ENCODE measurements at places on chromosomes 13 and 19. TPM values are rescaled to one million over a fixed set of nuclear protein-coding genes. Genes with fewer than 3 reads are reported as not detected.
A peak's percentile ranks its signal among the peaks of the same experiment; 100 is the strongest.

Gene TJP3
- 5.2 TPM for polyA plus RNA-seq

DNA sequence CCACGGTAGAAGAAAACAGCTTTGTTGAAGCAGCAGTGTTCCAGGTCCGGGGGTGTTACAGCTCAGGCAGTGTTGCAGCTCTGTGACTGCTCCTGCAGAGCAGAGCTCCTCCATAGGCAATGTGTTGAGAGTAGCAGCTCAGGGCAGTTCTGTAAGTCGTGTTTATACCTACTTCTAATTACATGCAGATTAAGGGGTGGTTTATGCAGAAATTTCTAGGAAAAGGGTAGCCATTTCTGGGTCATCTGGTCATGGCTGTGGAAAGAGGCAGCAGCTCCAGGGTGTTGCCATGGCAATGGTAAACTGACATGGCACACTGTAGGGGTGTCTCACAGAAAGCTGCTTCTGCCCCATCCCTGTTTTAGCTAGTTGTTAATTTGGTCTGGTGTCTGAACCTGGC lies 316.4 kb downstream of the GPC5 start:
- no peaks in the 10 kb centered on the region for H3K36me3 ChIP-seq
- no peak for DNase-seq
- H3K4me1 ChIP-seq = no peaks in the 10 kb centered on the region
- no peak overlapping the region for H3K4me3 ChIP-seq
- H3K27me3 ChIP-seq = no peaks in the 10 kb centered on the region

GRCh38 chr13:80389073-80390038 lies 48.4 kb upstream of the SPRY2 start:
- no peak overlapping the region for H3K27ac ChIP-seq
- DNase-seq = no peak
- no peak overlapping the region for H3K4me3 ChIP-seq
- H3K27me3 ChIP-seq = peaks cover 9% of the 10 kb centered on the region

DNA sequence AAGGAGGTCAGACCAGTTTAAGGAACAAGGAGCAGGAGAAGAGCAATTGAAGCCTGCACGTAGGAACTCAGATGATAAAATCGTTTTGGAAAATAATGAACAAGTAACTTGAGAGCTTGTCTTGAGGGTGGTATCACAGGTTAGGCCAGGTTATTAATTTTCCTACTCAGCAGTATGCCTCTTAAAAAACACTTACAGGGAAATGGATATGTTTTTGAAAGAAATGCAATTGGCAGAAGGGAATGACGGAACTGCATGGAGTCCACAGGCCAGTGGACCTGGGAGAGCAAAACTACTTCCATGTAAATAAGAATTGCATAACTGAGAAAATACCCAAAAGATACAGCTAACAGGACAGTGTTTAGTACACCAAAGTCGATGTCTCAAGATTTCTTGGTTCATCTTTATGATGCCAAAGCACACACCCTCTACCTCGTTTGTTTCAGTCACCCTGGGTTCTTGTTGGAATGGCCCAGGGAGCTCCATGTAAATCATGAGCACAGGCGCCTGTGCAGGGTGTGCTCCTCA lies 35.2 kb downstream of the MBNL2 start:
- no peak overlapping the region for H3K4me3 ChIP-seq
- no peaks in the 10 kb centered on the region for H3K27me3 ChIP-seq
- peaks cover 8% of the 10 kb centered on the region for H3K36me3 ChIP-seq
- H3K4me1 ChIP-seq = peaks cover 64% of the 10 kb centered on the region

DNA sequence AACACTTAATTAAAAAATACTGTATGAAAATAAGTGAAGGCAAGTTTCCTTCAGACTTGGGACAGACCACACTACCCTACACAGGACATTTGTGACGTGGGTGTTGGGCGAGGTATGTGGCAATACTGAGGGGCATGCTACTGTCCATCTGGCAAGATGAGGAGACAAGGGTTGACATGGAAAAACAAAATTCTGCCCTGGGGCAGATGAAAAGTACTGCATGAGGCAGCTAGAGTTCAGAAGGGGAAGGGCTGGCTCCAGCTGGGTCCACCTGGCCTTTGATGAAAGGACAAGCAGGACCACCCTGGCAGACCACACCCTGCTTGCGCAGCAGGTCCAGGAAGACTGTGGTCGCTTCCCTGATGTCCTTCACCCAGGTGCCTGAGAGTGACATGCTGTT lies 43.2 kb downstream of the LATS2 start:
- H3K4me3 ChIP-seq = no peak overlapping the region
- H3K4me1 ChIP-seq = peaks cover 22% of the 10 kb centered on the region
- no peaks in the 10 kb centered on the region for H3K36me3 ChIP-seq
- no peaks in the 10 kb centered on the region for H3K27me3 ChIP-seq
- no peak for DNase-seq

DNA sequence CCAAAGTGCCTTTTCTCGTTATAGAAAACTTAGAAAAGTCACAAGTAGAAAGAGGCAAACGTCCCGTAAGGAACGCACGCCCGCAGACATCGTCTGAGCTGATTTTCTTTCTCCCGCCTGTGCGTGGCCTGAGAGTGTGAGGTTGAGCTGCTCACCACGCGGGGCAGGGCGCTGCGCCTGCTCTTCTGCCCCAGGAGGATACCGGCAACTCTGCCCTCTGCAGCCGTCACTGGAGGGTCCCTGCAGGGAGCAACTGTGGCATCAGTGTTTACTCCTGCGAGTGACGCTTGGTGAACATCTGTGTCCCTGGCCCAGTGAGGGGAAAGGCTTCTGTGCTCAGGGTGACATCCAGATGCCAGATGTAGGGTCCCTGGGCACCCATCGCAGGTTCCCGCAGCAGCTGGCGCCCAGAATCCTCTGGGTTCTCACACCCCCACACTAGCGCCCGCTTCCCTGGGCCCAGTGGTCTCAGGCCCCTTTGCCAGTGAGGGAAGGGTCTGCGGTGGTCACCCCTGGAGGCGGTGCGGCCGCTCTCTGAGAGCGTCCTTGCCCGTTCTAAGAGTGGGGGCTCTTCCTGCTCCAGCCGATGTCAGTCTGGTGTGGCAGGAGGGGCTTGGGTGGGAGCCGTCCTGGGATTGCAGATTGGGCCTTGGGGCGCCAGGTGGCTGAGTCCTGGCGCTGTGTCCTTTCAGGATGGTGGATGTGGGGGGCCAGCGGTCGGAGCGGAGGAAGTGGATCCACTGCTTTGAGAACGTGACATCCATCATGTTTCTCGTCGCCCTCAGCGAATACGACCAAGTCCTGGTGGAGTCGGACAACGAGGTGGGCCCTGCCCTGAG lies 17.4 kb upstream of the GNA15 start:
- no peaks in the 10 kb centered on the region for H3K27me3 ChIP-seq
- DNase-seq = no peak
- no peaks in the 10 kb centered on the region for H3K36me3 ChIP-seq
- no peaks in the 10 kb centered on the region for H3K4me1 ChIP-seq
- no peak overlapping the region for H3K4me3 ChIP-seq

DNA sequence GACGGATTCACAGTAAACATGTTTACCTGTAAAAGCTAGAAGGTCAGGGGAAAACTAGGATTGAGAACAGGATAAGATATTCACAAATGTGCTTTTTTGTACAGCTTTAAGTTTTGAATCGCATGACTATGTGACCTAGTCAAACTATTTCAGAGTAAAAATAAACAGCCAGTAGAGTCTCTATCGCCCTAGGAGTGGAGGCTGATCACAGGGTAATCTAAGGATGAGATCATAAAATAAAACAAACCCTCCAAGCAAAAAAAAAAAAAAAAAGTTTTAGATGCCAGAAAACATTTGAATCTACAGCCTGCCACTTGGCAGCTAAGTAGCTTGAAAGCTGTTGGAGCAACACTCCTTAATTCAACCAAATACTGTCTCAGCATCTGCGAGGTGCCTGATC lies 26.8 kb downstream of the ZNF350 start:
- H3K4me3 ChIP-seq = no peak overlapping the region
- H3K36me3 ChIP-seq = peaks cover 26% of the 10 kb centered on the region
- no peaks in the 10 kb centered on the region for H3K4me1 ChIP-seq
- DNase-seq = no peak
- no peaks in the 10 kb centered on the region for H3K27me3 ChIP-seq
- H3K27ac ChIP-seq = no peak overlapping the region

DNA sequence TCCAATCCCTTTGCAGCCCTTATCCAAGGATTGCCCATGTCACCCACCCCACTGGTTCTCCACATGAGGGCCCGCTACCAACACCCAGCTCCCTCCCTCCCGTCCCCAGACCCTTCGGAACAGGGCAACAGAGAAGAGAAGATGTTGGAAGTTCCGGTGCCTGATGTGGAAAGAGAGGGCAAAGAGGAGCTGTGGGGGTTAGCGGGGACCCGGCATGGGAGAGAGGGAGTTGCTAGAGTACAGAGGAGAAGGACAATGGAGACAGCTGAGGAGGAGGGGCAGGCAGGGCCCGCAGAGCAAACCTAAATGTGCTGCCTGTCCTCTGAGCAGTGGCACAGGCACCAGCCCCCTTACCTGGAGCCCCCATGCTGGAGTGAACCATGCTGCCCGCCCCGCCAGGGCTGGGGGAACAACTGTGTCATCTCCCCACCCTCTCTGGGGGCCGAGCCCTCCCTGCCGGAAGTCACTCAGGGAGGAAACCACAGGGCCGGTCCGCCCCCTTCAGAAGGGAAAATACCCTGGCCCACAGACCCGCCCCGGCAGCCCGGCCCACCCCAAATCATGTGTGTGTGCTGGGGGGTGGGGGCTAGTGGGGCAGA lies at the start of gene POU2F2:
Gene POU2F2 (minus strand): TSS at position 417 of the 599 bp plus-strand sequence. CDS start 35 bp downstream, at position 382.
- peaks cover 55% of the 10 kb centered on the region for H3K4me1 ChIP-seq
- H3K4me3 ChIP-seq = peak within 1 kb of the TSS; percentile 82
- H3K27me3 ChIP-seq = no peaks in the 10 kb centered on the region

DNA sequence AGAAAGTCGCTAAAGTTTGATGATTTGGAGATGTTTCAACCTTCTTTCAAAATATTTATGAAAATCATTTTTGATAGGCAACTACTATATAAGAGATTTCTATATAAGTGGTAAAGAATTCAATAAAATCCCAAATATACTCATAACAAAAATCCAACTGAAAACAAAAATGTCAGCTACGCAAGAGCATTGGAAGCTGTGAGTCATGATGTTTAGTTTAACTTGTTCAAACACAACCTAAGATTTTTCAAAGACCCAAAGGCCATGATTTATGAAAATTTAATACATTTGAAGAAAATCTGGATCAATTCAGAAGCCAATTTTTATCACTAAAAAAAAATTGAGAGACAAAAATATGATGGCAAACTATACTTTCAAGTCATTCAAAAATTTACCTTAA lies 226.6 kb downstream of the MZT1 start:
- H3K36me3 ChIP-seq = no peaks in the 10 kb centered on the region
- DNase-seq = no peak
- H3K27ac ChIP-seq = no peak overlapping the region
- H3K27me3 ChIP-seq = peaks cover under 1% of the 10 kb centered on the region
- no peaks in the 10 kb centered on the region for H3K4me1 ChIP-seq

DNA sequence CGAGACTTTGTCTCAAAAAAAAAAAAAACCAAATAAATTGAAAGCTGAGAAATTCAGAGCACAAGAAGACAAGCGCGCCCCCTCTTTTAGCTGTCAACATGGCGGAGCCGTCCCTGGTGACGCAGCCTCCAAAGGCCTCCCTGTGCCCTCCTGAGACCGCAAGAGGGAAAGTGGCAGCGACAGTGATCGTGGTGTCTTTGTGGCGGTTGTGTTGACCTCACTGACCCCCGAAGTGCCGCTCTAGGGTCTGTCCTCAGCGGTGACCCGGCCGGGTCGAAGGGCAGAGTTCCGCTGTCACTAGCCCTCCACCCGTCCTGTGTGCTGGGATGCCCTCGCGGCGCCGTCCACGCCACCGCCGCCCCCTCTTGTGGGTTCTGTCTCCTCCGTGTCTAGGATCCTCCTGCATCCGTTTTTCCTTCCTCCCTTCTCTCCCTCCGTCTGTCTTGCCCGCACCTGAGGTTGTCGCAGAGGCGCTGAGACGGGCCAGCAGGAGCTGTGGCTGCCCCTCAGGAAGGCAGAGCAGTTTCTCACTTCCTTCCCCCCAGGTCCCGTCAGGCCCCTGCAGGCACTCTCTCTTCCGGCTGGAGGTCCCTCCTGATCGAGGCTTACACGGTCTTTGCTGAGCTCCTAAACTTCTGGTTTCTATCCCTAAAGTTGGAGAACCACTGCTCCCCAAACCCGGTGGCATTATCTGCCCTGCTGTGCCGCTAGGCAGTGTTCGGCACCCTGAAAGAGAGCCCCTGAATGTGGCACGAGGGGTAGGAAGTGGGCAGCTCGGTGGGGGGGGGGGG lies 7.2 kb downstream of the UHRF1 start:
- H3K4me3 ChIP-seq = peak overlapping the region; percentile 100
- peaks cover 21% of the 10 kb centered on the region for H3K36me3 ChIP-seq
- peaks cover 55% of the 10 kb centered on the region for H3K4me1 ChIP-seq
- peak; percentile 43 for DNase-seq
- no peaks in the 10 kb centered on the region for H3K27me3 ChIP-seq

DNA sequence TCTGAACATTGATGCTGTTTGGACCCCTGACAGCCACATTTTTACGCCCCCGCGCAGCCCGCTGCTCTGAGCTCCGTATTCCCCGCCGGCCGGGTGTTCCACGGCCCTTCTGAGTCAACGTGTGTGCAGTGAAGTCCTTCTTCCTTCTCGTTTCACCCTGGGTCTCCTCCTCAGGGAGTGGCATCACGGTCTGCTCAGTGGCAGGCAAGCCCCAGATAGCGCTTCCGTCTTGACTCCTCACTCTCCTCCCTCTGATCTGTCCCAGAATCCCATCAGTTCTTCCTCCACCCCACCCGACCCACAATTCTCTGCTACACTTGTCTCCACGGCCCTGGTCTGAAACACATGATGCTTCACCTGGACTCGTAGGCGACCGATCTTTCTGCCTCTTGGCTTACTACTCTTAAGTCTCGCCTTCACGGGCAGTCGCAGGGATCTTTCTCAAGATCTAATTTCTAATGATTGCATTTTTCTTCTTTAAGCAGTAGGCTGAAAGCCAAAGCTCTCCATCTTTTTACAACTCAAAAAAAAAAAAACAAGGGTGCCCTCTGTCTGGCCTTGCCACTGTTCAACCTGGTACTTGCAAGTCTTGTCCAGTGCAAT lies 33.9 kb downstream of the CCNE1 start:
- peaks cover 8% of the 10 kb centered on the region for H3K27me3 ChIP-seq
- peak overlapping the region; percentile 94 for H3K4me3 ChIP-seq
- peaks cover 14% of the 10 kb centered on the region for H3K4me1 ChIP-seq
- H3K36me3 ChIP-seq = no peaks in the 10 kb centered on the region

DNA sequence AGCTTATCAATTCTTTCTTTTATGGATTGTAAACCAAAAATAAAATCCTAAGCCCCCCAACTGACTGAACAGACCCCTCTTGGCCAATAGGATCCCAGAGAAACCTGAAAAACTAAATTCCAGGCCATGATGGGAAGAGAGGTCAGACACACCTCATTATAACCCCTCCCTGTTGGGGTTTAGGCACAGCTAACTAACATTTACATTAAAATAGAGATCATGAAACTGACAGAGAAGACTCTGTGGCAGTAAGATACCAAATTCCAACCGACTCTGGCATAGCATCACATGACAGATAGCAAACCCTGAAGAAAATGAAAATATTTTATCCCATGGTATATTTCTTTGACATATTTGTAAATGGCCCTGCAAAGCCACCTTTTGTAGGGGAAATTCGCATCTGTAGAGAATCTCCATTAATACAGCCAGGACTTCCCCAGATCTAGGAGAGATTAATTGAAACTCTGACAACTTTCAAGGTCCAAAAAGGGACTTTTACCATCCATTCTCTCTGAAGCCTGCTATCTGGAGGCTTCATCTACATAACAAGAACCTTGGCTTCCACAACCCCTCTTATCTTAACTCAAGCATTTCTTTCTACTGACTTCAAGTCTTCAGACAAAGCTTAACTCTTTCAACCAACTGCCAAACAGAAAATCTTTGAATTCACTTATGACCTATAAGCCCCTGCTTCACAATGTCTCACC lies 27.1 kb upstream of the GAS6 start:
- peaks cover 29% of the 10 kb centered on the region for H3K27me3 ChIP-seq
- no peaks in the 10 kb centered on the region for H3K36me3 ChIP-seq
- no peaks in the 10 kb centered on the region for H3K4me1 ChIP-seq
- H3K4me3 ChIP-seq = no peak overlapping the region
- H3K27ac ChIP-seq = no peak overlapping the region
- DNase-seq = no peak

Measured in naive thymus-derived CD8-positive, alpha-beta T cell (primary cell).